Karpas-422 (cell line): ENCODE measurements at places on chromosomes 1 and 21.

GRCh38 chr1:113859478-113860175, 11.9 kb downstream of the PTPN22 start:
- DNase-seq = peak; percentile 92

DNA sequence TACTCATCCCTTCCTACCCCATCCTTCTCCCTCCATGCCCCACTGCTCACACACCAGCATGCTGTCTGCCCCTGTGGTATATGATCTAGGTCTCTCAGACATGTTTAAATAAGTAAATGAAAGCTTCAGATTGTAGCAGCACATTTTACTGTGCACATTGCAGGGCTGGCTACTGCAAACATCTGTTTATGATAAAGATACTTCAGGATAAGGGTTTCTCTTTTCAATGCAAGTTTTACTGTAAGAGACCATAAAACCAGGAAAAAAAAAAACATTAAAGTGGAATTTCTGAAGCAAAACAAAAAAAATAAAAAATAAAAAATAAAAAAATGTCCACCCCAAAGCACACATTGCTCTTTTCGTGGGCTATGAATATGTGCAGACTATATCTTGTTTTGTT, 184.4 kb downstream of the USH2A start:
- no peak for DNase-seq

DNA sequence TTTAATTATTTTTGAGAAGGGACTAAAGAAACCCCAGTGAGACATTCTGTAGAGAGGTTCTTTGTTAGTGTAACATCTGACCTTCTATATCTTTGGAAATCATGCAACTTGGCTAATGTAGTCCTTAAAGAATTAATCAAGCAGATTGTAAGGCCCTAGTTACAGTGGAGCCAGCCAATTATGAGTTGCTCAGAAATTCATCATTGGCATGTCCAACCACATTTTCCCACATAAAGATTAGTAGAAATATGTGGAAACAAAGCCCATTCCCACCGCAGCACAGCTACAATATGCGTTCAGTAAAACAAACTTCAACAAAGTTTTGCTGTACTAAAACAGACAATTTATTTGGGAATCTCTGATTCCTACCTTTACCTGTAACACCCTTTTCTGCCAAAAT, 27.8 kb downstream of the WNT2B start:
- DNase-seq = no peak

DNA sequence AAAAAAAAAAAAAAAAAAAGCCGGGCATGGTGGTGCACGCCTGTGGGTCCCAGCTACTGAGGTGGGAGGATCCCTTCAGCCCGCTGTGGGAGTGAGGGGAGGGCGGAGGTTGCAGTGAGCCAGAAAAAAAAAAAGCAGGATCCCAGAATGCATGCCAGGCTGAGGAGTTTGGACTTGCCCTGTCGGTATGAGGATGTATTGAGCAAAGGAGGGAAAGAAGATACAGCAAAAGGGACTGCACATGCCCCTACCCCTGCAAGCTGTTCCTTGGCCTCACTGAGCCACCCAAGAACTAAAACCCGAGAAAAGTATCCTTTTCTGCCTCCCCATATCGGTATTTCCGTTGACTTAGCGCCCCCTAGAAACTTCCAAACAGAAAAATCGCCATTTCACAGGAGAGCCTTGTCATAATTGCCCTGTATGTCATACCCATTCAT, 1.3 kb upstream of the GPATCH4 start:
- peak; percentile 80 for DNase-seq

DNA sequence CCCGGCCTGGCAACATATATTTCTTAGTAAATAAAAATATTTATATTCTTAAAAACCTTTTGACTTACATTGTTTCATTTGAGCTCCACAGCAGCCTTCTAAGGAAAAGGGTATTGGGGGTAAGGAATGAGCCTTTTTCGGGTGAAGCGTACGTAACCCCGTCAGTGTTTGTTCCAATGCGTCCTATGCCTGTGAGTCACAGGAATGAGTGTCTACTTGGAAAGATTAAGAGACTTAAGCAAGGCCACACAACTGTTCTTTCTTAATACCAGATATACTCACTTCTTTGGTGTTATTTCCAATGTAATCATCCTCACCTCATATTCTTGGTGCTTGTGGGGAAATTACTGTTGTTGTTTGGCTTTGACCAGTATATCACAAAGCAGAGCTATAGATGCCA, 22.7 kb downstream of the WDTC1 start:
- no peak for DNase-seq
